ENCODE measurements at places on chromosomes 12 and 14. TPM values are rescaled to one million over a fixed set of nuclear protein-coding genes. Genes with fewer than 3 reads are reported as not detected.

The TAS2R9 gene
- total RNA-seq: not detected

The ACOT4 gene
- total RNA-seq: not detected

The BDKRB2 gene
- total RNA-seq: 0.37 TPM

The PPP1R36 gene
- total RNA-seq: 0.81 TPM

The BCL2L14 gene
- not detected for total RNA-seq

The PPP1R1A gene
- total RNA-seq: 2.3 TPM

The IRAK4 gene
- total RNA-seq: 23.6 TPM

The KRT77 gene
- total RNA-seq: not detected

The SAMD4A gene
- total RNA-seq: 4.6 TPM

The CSAD gene
- 26.9 TPM for total RNA-seq

The MUCL1 gene
- total RNA-seq: not detected

The DTD2 gene
- 8.6 TPM for total RNA-seq
